ENCODE measurements at places on chromosomes 12 and 14. TPM values are rescaled to one million over a fixed set of nuclear protein-coding genes. Genes with fewer than 3 reads are reported as not detected.
A peak's percentile ranks its signal among the peaks of the same experiment; 100 is the strongest.

- DNase-seq, result no peak
Observed at GRCh38 chr12:51913071-51914033, 6.0 kb downstream of the ACVRL1 start.

- DNase-seq, result no peak
Observed at GRCh38 chr14:54220071-54220703, 176.6 kb upstream of the CDKN3 start.

- peak; percentile 65 for DNase-seq
Observed at GRCh38 chr14:89304972-89305703, 111.9 kb downstream of the FOXN3 start.

The SCN8A gene
- total RNA-seq, result 6.4 TPM

The CLEC12A gene
- total RNA-seq, result not detected

The SRSF5 gene
- total RNA-seq, result 85.9 TPM

The WNT5B gene
- 43.5 TPM for total RNA-seq

Data from M059J (cell line).